NCI-H1105 (cell line): ENCODE measurements at places on chromosomes 11 and 22.

DNA sequence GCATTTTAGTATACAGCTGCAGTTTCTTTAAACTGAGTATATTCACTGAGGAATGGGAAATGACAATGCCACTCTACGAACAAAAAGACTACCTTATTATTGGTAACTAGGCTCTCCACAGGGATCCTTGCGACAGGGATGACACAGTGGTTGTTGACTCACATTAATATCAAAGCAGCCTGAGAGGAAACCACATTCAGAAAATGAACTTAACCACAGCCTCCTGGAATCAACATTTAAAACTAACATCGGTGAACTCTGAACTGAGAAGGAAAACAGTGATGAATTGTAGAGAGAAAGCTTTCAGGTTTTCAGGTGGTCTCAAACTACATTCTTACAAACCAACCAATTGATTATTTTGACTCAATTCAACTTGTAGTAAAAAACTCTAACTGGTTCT is 90.3 kb upstream of the MTMR2 start:
- no peak for DNase-seq

DNA sequence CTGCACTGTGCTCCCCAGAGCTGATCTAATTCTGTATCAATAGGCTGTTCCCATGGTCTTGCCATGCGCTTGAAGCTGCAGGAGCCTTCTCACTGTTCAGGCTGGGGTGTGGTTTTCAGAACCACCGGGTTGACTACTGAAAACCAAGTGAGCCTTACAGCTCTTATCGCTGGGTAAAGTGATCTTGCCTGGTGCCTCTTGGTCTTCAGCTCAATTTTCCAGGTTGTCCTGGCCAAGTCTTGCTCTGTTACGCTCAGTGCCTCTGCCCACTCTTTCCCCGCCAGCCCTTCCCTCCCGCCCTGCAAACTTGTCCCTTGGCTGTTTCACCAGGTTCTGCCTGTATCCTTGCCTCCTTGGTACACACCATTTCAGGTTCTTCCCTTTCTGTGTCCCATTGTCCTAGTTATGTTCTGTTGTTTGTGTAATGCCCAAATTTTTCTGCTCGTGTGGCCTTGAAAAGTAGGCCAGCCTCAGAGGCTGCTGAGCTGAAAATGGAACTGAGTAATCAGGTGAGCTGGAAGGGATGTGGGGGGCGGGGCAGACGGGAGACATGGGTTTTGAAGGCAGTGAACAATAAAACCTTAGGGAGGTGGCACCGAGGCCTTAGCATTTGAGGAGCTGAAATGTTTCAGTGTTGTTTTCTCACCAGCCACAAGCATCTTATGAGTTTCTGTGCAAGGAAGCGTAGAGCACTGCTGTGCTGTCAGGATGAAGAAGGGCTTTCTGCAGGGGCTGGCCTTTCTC is 11.2 kb downstream of the PEX26 start:
- DNase-seq = no peak

DNA sequence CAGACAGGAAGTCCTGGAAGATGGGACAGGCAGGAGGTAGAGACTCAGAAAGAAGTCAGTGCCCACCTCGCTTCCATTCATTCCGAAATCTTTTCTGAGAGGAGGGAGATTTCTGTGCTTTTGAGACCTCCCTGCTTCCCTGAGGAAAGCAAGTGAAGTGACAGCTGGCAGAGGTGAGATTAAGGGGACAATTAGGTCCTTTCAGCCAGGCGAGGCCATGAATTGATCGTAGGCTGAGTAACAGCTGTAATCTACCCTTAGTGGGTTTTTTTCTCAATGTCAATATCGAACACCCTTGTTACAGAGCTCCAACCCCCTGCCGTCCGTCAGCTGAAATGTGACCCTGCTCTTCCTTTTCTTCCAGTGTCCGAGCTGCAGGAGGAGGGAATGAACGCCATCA is 96.0 kb downstream of the PARVA start:
- DNase-seq = no peak

GRCh38 chr11:75022759-75023396 is 34.1 kb downstream of the NEU3 start:
- DNase-seq = peak; percentile 63

DNA sequence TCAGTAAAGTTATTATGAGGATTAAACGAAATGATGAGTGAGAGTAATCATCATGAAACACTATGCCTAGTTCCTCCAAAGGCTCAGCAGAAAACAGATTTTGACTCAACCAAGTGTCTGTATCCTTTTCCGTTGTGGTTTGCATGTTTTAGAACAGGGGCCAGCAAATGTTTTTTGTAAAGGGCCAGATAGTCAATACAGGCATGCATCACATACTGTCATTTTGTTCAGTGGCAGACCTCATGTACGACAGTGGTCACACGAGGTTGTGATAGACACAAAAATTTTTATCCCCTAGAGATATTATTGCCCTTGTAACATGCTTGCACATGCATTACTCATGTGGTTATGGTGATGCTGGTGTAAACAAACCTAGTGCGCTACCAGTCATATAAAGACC is 81.9 kb upstream of the SLC25A18 start:
- no peak for DNase-seq

DNA sequence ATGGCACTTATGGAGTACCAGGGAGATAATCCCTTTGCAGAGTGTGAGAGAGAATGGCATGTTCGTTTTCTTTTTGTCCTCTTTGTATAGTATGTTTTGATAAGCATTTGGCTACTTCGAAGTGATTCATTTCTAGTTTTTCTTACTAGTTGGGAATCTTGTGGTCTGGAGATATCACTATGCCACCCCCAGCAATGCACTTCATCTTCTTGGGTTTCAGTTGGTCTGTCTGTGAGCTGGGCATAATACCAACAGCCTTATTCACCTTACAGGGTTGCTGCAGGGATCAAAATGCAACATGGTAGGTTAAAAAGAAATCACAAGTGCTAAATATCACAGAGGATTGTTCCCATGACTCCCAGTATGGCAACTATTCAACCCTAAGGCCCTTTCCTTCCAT is 387.8 kb upstream of the CADM1 start:
- DNase-seq = no peak

DNA sequence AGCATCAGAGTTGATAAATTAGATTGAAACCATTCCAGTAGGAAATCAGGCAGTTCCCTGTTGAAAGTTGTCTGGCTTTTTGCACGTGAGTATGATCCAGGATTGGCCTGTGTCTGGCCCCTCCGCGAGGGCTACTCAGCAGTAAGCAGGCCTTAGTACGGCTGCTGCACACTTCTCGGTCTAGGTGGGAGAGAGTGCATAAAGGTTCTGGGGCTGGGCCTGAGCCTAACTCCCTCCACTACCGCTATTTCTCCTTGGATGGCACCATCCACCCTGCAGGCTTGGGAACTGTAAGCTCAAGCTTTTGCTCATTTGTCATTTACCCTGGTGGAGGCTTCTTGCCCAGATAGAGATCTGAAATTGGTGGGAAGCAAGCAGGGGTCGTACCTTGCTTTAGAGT is 22.0 kb downstream of the TUB start:
- DNase-seq = no peak

- DNase-seq = no peak
Measured at GRCh38 chr22:24051568-24051967, 40.5 kb downstream of the CABIN1 start.

- DNase-seq = peak; percentile 95
Measured at GRCh38 chr11:27201454-27202302, 161.1 kb downstream of the BBOX1 start.

GRCh38 chr11:115616971-115617370 is 112.8 kb upstream of the CADM1 start:
- DNase-seq = no peak

DNA sequence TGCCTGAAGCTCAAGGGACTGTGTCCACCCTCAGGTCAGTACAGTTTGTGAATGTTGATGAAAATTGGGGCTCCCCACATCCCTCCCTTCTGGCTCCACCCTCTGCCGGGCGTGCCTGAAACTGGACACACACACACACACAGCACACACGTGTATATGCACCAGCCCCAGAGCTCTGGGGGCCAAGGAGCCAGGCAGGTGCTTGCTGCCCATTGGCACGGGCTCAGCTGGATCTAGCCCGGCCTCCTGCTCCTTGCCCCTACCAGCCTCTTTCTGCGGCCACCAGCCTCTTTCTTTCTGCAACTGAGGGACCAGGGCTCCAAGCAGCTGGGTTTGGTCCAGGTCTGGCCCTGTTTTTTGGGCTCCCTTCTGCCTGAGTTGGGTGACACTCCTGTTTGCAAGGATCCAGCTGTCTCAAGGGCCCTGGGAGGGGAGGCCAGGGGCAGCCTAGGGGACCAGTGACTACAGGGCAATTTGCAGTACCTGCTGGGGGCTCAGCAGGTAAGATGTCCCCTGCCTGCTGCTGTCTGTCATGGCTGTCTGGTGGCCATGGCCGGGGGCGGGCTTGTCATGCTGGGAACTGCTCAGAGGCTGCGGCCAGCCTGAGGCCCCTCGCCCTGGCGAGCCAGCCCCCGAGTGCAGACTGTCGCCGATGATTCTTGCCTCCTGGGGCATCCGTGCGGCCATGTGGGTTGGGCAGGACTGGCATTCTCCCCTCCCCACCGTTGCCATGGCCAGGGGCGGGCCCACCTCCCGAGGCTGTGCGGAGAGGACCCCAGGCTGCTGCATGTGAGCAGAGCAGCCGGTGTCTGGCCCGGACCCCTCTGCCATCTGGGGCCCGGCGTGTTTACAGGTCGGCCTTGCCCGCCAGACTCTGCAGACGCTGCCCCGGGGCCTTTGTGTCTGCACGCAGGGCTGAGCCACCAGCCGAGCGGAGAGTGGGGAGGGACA is 51.5 kb upstream of the PPARA start:
- DNase-seq = no peak

- DNase-seq = no peak
Measured at GRCh38 chr11:59078435-59078834, 7.7 kb upstream of the GLYATL1B start.

- no peak for DNase-seq
Measured at GRCh38 chr11:75031771-75032549, 43.2 kb downstream of the NEU3 start.

DNA sequence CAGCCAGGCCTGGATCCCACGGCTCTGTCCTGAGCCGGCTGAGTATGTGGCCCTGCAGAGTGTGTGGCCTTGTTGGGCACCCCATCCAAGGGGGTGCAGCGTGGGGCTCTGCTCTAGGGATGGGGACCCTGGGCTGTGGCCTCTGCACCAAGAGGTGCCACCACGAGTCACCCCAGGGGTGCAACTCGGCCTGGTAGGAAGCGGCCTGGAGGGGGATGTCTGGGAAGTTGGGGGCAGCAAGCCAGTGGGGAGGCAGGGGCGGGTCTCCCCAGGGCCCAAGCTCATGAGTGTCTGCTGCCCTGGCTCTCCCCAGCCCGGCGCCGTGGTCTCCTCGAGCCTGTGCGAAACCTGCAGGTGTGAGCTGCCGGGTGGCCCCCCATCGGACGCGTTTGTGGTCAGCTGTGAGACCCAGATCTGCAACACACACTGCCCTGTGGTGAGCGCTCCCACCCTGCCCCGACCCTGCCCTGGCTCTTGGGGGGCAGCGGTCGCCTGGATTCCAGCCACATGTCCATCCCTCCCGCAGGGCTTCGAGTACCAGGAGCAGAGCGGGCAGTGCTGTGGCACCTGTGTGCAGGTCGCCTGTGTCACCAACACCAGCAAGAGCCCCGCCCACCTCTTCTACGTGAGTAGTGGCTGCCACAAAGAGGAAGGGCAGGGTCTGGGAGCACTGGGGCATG is 24.2 kb upstream of the MUC5B start:
- DNase-seq = peak; percentile 83

DNA sequence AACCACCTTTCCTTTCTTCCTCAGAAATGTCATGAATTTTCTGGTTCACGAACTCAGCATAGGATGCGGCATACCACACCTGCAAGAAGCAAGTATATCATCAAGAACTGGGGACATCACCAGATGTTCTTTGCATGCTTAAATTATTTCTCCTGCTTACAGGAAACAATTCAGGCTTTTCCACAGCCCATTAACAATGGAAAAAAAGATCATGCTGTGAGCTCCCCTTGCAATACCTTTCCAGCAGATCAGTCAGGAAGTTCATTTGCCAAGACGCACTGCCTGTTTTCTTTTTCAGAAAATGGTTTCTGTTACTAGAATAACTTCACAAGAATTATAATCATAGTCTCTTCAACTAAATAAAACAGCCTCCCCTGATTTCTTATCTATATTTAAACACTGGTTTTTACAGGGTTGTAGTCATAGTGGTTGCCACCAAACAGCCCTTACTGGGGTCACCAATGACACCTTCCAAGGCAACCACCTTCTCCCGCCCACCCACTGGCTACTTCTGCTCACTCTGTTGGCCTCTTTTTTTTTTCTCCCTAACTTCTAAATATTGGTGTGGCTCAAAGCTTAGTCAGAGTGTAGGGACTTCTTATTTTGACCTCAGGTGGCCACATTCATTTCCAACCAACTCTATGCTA is 42.3 kb upstream of the NFRKB start:
- no peak for DNase-seq

DNA sequence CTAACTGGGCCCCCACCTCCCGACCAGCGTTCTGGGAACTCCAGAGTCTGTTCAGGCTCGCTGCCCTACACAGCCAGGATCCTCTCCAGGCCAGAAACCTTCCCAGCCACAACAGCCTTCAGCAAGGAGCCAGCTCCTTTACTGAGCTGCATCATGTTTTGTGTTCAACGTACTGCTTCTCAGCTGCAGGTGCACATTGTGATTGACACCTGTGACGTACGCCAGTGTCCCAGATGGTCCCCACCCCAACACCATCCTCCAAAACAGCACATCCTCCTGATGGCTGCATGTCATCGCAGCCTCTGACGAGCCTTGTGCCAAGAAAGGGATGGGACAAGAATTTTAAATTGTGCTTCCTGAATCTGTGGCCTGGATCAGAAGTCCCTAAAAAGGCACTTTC is 117.5 kb downstream of the SPATA19 start:
- DNase-seq = no peak

- no peak for DNase-seq
Measured at GRCh38 chr11:91308069-91308468, 916.5 kb upstream of the FAT3 start.

DNA sequence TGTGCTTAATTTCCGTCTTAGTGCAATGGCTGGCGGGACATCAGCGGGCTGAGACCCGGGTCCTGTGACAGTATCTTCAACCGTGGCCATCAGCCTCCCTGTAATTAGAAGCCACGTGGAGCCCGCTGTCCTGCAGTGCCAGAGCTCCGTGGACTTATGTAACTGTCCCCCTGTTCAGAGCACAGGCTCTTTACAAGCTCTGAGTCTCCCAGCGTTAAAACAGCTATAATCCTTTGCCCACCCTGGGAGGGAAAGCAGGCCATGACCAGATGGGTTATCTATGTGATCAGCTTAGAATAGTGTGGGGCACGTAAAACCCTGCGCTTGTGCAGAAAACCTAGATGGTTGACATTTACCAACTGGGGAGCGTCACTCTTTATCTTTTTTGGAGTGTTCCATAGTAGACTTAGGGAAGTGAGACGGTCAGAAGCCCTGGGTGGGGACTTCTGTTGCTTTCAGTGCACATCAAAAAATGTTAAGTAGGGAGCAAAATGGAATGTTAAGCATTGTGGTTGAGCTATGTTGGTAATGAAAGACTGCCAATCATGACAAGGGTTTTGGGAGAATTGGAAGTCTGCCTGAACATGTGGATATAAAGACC is 103.5 kb upstream of the CADM1 start:
- DNase-seq = no peak

GRCh38 chr22:39654131-39654926 is 83.8 kb downstream of the CACNA1I start:
- DNase-seq = no peak

GRCh38 chr11:36328966-36329673 is 33.0 kb downstream of the PRR5L start:
- DNase-seq = no peak

GRCh38 chr11:65077451-65077850 is 6.4 kb downstream of the CDCA5 start:
- DNase-seq = no peak

GRCh38 chr11:134740590-134741261 is 328.7 kb upstream of the B3GAT1 start:
- no peak for DNase-seq

- no peak for DNase-seq
Measured at GRCh38 chr11:86383041-86383955, 8.6 kb downstream of the CCDC81 start.
